ENCODE measurements at places on chromosomes 7 and 10.

DNA sequence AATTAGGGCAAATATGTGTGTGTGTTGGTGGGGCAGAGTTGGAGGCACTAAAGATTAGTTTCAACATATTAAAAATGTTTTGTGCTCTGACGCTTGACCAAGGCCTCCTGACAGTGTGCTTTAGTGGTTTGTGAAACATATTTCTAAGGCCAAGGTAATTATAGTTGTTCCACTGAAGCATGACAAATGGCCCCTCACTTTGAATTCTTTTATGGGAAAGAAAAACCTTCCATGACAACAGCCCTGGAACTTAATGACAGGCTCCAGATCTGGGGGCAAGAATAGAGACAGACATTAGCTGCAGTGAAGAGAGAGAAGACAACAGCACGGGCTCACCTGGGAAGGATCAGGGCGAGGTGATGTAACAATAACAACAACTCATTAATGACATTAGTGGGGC is 155.8 kb downstream of the CHN2 start:
- no peak for DNase-seq

DNA sequence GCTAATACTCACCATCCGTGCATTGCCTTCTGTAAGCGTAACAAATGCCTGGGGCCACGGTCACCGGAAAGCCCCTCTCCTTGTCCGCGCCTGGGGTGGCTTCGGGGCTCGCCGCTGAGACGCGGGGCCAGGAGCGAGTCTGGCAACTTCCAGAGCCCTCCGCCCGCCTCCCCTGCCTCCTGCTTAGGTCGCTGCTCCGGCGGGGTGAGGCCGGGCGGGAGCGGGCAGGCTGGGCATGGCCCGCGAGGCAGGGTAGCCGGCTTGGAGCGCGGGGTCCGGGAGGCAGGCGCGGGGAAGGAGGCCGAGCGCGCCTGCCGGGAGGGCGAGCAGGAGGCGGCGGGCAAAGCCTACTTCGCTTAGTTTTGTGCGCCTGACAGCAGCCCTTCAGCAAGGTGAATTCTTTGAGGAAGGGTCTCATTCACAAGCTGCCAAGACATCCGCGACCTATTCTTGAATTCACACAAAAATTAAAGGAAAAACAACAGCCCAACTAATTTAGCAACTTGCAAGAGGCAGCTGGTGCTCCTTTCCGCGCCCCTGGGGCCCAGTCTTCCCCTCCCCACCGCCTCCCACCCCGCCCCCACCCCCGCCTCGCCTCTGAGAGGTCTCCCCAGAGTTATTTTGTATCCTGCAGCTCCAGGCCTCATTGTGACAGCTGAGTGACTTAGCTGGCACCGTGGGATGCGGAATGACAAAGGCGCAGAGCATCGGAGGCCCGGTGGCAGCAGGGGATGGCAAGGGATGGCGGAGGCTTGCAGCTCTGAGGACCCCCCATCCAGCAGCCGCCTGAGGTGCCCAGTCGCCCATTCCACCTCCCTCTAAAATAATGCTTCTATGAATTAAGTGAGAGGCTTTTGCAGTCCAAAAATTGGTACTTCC is 12.8 kb upstream of the KAT6B start:
- no peak for DNase-seq

GRCh38 chr10:123227706-123228105 is 73.5 kb downstream of the BUB3 start:
- no peak for DNase-seq

DNA sequence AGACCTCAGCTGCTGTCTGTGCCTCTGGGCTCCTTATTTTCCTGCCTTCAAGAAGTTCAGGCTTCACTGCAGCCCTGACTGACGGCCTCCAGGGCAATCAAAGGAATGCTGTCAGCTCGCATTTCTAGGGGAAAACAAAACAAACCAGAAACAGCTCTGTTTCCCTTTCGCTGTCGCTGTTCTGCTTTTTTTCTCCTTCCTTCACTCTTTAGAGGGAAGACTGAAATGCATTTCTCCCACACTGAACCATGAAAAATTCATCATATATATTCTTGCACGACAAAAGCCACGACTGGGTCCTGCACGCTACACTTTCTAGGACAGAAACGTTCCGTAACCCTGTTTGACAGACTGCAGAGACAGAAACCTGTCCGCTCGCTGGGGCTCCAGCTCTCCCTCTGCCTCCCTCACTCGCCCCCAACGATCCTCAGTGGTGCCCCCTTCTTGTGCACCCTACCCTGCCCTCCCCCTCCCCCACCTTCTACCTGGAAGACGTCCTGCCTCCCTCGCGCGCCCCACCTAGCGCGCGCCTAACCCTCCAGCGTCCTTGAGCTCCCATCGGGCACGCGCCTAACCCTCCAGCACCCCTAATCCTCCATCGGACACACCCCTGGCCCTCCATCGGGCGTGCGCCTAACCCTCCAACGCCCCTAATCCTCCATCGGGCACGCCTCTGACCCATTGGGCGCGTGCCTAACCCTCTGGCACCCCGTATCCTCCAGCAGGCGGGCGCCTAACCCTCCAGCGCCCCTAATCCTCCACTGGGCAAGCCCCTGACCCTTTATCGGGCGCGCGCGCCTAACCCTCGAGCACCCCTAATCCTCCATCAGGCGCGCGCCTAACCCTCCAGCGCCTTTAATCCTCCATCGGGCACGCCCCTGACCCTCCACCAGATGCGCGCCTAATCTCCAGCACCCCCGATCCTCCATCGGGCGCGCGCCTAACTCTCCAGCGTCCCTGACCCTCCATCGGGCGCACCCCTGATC is 37.1 kb downstream of the SVOPL start:
- DNase-seq, result peak; percentile 55

DNA sequence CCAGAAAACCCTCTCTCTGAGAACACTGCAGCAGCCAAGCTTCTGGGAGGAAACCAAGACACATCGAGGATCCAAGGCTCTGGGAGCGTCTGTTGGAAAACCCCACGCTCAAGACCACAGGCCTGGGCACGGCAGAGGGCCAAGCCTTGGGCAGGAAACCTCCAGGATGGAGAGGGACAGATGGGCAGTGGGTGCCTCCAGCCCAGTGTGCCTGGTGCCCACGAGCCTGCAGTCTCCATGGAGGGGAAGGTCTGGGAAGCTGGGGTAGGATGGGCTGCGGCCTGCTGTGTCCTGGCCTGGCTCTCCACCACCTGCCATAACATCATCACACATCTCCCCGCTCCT is 96.1 kb downstream of the FAM53B start:
- DNase-seq, result no peak

DNA sequence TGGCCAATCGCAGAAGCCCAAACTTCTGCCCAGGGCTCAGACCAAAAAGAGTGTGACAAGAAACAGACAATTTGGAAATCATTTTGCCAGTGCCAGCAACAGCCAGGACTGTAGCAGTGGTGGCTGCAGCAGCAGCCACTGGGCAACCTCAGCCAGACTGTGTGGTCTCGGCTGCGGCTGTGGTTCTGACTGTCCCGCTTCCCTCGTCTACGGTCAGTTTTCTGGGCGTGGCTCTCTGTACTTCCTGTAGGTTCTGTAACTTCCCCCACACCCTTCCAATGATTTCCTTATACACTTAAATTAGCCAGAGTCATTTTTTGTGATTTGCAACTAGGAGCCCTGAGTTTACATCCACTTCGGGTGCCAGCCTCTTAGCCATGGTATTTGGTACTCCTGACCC is 39.9 kb downstream of the CYTH3 start:
- DNase-seq, result peak; percentile 51

DNA sequence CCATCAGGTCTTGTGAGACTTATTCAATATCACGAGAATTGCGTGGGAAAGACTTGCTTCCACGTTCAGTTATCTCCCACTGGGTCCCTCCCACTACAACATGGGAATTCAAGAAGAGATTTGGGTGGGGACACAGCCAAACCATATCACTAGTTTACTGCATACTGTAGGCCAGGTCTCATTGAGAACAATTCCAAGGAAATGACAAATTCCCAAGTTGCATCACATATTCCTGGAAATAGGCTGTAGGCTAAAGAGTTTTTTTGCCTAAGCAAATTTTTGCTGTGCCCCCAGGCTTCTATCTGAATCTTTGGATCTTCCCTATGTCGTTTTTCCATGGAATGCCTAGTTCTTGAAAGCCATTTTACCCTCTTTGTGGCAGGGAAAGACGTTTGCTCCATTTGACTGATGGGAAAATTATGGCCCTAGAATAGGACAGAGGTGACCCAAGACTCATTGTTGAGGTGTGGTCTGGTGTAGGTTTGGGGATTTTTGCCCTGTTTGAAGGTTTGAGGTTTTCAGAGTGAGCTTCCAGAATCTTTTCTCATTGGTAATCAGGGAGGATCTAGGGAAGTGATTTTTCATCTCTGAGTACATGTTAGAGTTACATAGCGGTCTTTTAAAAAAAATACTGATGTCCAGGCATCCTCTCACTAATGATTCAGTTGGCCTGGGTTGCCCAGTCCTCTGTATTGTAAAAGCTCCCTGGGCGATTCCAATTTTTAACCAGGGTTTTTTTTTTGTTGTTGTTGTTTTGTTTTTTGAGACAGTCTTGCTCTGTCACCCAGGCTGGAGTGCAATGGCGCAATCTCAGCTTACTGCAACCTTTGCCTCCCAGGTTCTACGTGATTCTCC is 44.4 kb downstream of the TACR2 start:
- DNase-seq, result no peak

DNA sequence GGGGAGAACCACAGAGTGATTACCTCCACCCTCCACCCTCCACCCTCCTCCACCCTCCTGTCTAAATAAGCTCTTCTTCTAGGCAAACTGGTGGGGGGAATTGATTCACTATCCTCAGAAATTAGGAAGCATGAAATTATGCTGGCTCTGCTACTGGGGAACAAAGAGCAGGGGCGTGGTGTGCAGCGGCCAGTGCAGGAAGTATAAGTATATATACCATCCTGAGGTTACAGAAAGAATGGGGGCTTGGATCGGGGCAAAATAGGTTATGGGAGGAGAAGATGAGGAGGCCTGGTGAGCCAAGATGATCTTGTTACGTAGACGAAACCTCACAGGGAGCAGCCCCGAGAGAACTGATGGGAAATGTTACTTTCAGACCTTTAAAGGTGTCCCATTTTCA is 49.1 kb downstream of the SYPL1 start:
- DNase-seq, result no peak
